ENCODE measurements at places on chromosomes 5 and 9. TPM values are rescaled to one million over a fixed set of nuclear protein-coding genes. Genes with fewer than 3 reads are reported as not detected.

- DNase-seq, result peak; percentile 87
These were observed 445.0 kb upstream of the TRPC7 start for GRCh38 chr5:136810261-136810801.

- peak; percentile 97 for DNase-seq
These were observed 93.8 kb upstream of the BNC2 start for GRCh38 chr9:16964228-16964627.

DNA sequence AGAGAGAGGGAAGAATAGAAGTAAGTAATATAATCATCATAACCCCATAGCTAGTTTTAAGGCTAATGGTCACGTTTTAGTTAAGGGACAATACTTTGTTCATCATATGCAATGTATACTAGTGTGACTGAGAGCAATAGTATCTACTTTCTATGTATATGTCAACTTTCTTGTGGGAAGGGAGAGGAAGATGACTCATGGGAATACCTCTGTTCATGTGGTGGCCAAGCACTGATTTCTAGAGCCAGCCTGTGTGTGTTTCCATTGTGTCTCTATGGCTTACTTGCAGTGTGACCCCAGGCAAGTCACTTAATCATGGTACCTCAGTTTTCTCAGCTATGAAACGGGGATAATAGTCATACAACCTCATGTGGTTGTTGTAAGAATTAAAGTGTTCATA is 639.6 kb downstream of the CETN3 start:
- peak; percentile 49 for DNase-seq

DNA sequence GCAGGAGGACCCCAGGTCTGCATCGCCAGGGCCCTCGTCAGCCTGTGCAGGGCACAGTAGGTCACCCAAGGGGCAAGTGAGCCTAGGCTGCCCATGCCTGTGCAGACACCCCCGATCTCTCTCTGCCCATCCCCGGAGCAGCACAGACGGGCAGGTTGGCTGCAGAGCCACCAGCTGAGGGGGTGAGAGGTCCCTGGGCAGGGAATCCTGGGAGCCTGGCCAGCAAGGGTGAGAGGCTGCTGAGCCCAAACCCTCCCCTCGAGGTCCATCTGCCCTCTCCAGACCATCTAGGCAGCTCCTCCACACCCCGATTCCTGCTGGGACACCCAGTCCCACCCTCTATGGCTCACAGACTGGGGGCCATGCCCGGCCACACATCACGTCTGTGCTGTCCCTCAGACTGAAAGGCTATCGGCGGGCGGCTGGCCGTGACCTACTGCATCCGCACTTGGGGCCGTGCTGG is 2.8 kb upstream of the DPP7 start:
- DNase-seq, result no peak

The C5orf34 gene
- total RNA-seq, result 14.5 TPM

DNA sequence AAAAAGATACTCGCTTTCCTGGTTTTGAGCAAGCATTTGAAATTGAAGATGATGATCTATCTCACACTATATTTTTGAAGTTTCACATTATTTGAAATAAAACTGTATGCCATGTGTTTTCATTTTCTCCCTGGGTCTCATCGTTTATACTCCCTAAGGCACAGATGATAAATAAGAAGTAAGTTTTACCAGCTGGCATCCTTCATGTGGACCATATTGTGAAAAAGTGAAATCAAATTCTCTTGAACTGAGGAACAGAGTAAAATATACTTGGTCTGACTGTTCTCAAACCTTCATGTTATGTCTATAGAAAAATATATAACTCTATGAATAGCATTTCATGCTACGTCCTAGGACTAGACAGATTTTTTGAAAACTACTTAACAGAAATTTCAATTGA is 1600.9 kb upstream of the C9orf72 start:
- DNase-seq, result no peak

DNA sequence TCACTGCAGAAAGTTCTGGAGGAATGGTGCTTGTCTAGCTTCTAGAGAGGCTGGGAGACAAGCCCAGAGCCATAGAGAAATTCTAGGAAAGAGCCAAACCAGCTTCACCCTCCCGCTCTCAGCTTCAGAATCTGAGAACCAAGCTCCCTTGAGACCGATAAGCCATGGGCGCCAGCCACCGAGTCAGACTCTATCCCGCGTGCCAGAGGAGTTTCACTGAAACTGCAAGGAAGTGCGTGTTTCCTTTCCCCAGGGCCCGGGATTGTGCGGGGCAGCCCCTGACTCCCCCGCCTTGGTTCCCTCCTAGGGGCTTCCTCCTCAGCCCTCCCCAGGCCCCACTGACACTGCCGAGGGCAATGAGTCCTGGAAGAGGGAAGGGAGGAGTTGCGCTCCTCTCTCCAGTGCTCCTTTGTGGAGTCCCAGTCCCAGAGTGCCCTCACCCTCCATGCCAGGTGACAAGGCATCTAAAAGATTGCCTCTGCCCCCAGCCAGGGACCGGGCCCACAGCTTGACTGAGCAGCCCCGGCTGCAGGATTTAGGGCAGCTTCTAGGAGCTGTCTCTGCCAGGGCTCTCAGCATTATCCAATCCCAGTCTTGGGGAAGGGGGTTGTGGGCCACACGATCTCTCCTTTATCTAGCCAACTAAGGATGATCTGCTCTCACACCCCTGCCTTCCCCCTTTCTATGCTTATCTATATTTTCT is 18.4 kb upstream of the TCF7 start:
- DNase-seq, result no peak

The IFNA8 gene
- total RNA-seq, result not detected

- no peak for DNase-seq
These were observed 563 bp downstream of the SNAPC4 start for GRCh38 chr9:136399176-136400037.

The HMGCR gene
- total RNA-seq, result 33.9 TPM

GRCh38 chr5:123359454-123360200 is 63.6 kb downstream of the CEP120 start:
- no peak for DNase-seq

The OTP gene
- under 0.01 TPM for total RNA-seq

- no peak for DNase-seq
These were observed 111.7 kb downstream of the PCSK1 start for GRCh38 chr5:96321345-96321744.

GRCh38 chr5:132472431-132472830 is 18.1 kb downstream of the IRF1 start:
- DNase-seq, result no peak

The LECT2 gene
- total RNA-seq, result not detected

- DNase-seq, result no peak
These were observed 71.3 kb upstream of the OTULINL start for GRCh38 chr5:14510156-14510734.

All from RPMI7951 (cell line).